ENCODE measurements at places on chromosomes 6 and 20.

GRCh38 chr6:168179133-168179532 is 100.1 kb upstream of the FRMD1 start:
- DNase-seq, result no peak

DNA sequence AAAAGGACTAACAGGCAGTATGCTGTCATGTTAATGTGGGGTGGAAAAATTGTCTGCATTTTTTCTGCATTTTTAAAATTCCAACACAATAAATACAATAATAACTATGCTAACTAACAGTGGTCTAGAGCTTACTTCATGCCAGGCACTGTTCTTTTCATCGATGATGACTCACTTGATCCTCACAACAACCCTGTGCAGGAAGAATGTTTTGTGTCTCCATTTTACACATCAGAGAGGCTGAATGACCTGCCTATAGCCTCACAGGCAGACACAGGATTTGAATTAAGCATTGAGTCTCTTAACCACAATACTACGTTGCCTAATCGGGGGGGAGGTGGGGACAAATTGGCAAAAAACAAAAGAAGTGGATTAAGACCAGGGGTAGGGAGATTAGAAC is 26.9 kb upstream of the FANCE start:
- DNase-seq, result no peak

DNA sequence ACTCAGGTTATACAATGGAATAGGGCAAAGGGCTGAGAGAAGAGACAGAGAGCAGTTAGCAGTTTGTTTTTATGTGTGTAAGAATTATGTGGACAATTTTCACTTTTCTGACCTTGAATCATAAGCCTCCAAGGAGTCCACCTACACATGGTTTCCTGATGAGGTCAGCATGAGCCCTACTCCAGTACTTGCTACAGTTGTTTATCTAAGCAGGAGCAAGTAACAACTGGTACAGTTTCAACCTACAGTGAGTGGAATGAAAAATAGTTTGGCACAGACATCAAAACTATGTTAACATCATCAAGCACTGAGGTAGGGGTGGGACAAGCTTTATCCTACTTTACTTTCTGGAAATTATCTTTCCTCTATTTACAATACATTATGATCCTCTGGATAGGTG is 426.7 kb upstream of the ID4 start:
- no peak for DNase-seq

- no peak for DNase-seq
Measured at GRCh38 chr6:109736273-109737025, 45.4 kb downstream of the FIG4 start.

DNA sequence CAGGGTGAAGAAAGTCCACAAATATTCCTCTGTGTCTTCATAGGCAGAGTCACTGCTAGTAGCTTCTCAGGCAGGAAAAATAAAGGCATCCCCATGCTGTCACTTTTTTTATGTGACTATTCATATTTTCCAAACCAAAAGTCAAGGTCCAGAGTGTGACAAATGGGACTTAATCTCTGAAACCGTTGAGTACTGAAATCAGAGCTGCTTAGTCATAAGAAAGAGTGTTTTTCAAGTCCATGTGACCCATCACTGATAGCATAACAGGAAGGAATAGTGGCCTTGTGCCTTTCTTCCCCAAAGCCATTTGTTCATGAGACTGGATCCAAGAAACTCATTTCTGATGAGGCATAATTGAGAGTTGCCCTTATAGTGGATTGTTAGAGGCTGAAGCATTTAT is 210.3 kb upstream of the TSHZ2 start:
- DNase-seq, result no peak

GRCh38 chr20:8399947-8400346 is 267.9 kb downstream of the PLCB1 start:
- DNase-seq, result no peak

- DNase-seq, result no peak
Measured at GRCh38 chr6:168247443-168248147, 72.0 kb downstream of the DACT2 start.

DNA sequence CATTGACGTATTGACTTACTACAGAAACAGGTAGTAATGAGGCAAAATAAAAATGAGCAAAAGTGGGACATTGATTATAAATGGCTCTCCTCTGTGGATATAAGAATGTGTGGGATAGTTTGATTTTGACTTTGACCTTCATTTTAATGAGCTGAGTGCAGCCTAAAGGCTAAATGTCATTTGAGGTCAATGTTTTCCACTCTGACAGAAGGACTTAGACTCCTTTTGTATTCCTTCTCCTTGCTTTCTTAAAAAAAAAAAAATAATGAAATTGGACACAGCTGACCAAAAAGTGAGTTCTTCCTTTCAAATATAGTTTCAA is 68.6 kb downstream of the MTFR2 start:
- DNase-seq, result no peak

DNA sequence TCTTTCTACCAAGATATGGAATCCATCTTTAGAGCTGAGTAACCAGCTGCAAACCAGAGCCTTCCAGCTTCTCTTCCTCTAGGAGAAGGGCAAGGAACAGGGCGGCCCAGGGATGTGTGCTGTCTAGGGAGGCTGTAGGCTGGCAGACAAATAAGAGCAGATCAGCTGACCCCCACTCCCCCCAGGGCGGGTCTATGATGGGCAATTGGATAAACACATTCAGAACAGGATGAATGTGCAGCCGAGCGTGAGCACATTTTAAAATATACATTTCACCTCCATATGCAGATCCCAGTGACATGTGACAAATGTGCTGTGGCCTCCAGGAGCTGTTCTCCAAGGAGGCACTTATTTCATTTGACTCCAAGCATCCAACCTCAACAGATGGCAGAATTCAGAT is 580.1 kb downstream of the PTPRT start:
- DNase-seq, result no peak

DNA sequence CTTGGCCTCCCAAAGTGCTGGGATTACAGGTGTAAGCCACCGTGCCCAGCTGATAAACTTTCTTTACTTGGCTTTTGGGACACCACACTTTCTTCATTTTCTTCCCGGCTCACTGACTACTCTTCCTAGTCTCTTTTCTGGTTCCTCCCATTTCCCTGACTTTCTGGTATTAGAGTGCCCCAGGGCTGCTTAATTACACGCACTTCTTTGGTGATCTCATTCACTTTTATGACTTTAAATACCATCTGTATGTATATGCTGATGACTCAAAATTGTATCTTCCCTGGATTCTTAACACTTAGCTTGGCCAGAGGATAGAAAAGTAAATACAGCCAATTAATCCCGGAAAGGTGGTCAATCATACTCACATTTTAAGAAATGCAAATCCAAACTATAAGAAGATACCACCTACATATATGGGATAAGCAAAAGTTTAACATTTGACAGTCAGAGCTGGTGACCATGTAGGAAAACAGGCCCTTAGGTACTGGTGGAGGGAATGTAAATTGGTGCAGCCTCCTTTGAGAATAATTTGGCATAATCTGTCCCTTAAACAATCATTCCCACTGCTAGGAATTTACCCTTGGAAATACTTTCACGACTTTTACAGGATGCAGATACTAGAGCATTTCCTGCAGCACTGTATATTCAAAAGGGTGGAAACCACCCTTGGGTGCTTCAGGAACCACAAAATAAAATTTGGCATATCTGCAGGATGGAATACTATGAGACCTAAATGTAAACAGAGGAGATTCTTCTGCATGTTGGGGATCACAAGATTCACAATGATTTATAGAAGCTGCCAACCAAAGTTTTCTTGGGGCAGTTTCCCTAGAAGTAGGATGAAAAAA is 9.4 kb upstream of the NANP start:
- no peak for DNase-seq

GRCh38 chr20:63567386-63568169 is 6.5 kb downstream of the HELZ2 start:
- peak; percentile 31 for DNase-seq

DNA sequence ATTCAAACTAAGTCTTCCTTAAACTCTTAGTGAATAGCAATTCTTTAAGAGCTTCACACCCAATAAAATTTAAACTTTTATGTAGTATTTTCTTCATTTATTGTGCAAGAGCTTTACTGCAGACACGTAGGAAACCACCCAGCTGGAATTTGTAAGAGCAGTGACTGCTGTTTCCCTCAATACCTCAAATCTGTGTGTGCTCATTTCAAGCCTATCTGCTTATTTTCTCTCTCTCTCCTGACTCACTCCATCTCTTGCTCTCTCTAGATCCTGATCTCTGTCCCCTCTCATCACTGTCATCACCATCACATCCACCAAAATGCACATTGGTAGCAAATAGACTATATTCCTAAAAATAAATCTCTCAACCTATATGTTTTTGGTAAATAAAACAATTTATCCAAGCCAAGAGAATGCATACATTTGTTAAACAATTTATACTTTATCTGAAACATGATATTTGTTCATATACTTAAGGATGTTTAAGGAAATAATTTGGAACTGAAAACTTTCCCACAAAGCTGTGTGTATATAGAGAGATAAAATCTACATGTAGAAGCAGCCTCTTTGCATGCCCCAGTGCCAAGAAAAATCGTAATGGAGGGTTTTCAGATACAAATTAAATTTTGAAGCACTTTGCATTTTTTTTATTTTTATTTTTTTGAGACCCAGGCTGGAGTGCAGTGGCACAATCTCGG is 273.0 kb downstream of the TFAP2A start:
- no peak for DNase-seq

DNA sequence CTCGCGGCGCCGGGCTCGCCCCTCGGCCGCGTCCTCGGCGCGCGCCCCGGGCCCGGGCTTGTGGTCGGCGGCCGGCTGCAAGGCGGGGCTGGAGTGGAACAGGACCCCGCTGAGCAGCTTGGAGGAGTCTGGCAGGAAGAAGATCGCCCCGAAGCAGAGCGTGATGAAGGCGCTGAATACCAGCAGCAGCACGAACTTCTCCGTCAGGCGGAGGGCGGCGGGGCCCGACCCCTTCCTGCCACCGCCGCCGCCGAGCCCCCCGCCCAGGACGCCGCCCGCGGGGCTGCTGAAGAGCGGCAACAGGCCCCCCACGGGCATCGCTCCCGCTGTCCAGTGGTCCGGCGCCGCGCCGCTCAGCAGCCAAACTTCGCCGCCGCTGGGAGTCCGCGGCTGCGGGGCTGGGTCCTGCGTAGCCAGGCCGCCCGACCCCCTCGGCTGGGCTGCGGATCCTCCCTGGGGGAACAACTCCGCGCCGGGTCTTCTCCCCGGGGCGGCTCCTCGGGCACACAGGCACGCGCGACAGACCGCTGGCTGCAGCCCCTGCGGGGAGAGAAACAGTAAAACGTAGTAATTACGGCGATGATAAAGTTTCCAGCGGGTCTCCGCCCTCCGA is 707 bp downstream of the MAN1A1 start:
- DNase-seq, result peak; percentile 20

DNA sequence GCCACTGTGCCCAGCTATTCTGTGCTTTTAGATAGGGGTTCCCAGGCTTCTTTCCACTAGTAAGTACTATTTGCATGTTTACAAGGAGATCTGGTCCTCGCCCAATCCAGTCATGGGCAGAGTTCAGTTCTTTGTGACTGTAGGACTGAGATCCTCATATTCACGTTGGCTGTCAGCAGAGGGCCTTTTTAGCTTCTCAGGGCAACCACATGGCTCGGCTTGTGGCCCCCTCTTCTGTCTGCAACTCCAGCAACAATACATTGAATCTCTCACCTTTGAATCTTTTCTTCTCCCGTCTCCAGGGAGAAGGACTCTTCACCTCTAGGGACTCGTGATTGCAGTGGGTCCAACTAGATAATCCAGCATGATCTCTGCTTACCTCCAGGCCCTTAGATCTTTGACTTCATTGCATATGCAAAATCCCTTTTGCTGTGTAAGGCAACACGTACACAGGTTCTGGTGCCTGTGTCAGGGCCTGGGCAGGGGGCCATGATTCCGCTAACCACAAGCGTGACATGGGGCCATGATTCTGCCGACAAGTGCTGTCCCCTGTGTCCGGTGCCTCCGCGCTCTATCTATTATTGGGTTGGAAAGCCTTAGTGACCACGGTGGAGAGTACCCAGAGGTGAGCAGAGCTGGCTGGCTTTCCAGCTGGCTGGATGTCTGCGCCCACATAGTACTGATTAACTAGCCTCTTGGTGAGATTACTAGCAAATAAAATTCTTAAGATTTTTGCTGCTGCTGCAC is 5.1 kb downstream of the CCR6 start:
- no peak for DNase-seq

- DNase-seq, result no peak
Measured at GRCh38 chr6:56862415-56863175, 92.3 kb upstream of the BEND6 start.

DNA sequence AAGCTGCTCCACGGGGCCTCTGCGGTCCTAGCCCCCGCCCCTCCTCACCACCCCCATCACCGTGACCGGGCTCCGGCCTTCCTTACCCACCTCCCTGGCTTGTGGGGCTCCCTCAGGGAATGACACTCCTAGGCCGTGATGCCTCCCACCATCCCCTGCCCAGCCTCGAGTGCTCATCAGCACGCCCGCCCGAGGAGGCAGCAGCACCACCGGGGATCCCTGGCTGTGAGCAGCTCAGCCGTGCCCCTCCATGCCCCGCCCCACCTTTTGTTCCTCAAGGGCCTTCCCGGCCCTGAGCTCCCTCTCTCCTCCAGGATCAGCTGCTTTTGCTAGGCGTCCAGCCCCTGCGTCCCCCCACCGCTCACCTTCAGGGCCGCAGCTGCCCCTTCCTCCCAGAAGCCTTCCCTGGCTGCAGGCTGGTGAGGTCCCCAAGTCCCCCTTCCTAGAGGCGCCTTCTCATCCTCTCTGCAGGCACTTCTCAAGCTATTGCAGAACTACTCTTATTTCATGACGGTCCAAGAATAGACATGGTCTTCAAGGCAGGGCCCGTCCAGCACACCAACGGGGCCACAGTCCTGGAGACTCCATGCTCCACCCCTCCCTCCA is 3.0 kb downstream of the FNDC11 start:
- DNase-seq, result no peak

DNA sequence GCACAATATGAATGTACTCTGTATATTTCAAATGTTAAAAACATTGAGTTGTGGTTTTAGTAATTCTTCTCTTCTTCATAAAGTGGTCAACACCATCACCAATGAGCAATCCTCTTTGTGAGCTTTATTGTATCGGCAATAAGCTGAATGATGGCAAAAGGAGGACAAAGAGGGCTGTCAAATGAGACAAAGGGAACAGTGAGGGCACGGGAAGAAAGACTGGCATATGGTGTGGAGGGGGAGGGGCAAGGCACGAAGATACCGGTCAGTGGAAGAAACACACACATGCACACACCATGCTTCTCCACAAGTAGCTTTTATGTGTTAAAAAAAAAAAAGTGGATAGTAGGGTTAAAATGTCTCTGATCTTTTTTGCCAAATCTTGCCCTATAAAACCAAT is 506.8 kb upstream of the CITED2 start:
- DNase-seq, result no peak

DNA sequence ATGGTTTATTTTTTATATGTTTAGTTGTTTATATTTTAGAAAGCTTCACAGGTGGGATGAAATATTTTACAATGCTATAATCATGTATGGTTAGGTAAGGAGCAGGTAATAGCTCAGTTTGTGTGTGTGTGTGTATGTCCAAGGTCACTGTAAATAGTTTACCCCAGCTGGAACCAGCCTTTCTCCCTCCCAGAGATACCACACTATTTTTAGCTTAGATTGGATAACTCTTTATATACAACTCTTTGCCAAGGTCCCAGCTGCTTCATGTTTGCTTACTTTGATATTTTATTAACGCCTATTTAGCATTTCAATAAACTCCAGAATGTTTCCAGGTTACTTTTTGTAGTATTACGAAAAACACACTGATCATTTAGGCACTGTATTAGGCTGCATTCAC is 1.8 kb upstream of the PEX7 start:
- DNase-seq, result no peak

Data from activated CD4-positive, alpha-beta T cell treated with anti-CD3 and anti-CD28 coated beads for 24 hours (primary cell).